8988T (cell line): ENCODE measurements at places on chromosomes 3 and 15.
A peak's percentile ranks its signal among the peaks of the same experiment; 100 is the strongest.

- DNase-seq: no peak
These were observed 64.0 kb downstream of the ITGB5 start for GRCh38 chr3:124823206-124823605.

DNA sequence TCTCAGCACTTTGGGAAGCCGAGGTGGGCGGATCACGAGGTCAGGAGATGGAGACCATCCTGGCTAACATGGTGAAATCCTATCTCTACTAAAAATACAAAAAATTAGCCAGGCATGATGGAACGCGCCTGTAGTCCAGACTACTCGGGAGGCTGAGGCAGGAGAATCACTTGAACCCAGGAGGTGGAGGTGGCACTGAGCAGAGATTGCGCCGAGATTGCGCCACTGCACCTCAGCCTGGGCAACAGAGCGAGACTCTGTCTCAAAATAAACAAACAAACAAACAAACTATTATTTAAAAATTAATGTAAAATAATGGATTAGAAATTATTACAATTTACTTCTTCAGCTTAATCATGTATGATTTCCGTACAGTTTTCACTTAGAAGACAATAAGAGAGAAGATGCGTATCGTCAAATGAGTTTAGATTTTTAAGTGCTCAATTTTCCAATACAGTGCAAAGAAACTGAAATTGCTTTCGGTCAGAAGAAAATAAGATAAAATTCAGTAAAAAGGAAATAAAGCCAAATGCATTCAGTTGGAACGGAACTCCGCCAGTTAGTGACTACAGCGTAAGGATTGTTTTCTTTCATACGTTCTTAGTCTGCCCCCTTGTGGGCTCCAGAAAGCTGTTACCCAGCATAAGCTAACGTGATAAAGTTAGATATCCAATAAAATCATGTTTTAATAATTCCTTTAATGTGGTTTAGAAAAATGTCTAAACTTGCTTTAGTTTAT, 24.8 kb downstream of the AADAC start:
- DNase-seq: peak; percentile 10

- no peak for DNase-seq
These were observed 32.4 kb downstream of the POC1A start for GRCh38 chr3:52121813-52122212.

- DNase-seq: no peak
These were observed 117.5 kb upstream of the CRBN start for GRCh38 chr3:3296979-3297381.

DNA sequence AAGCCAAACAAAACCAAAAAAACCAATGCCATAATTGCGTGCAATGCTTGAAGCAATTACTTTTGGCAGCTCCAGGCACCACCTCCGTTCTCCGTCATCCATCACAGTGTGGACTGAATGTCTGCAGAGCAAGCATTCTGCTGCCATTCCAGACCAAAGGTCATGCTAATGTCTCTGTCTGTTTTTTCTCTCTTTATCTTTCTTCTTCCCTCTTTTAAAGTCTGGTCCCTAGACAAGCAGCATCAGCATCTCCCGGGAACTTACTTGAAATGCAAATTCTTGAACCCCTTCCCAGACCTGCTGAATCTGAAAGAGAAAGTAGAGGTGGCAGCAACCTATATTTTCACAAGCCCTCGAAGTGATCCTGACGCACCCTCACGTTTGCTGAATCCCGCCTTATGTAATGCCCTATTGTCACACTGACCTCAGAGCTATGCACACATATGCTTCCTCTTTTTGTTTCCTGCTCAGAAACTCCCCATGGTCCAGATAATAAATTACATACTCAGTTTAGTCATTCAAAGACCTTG, 297.3 kb upstream of the PROK2 start:
- no peak for DNase-seq

- DNase-seq: no peak
These were observed 329.4 kb downstream of the TBC1D5 start for GRCh38 chr3:17412950-17413530.

GRCh38 chr3:48949376-48949717, 30.7 kb downstream of the ARIH2 start:
- DNase-seq: no peak

- DNase-seq: no peak
These were observed 24.2 kb downstream of the PIAS1 start for GRCh38 chr15:68078365-68078764.

DNA sequence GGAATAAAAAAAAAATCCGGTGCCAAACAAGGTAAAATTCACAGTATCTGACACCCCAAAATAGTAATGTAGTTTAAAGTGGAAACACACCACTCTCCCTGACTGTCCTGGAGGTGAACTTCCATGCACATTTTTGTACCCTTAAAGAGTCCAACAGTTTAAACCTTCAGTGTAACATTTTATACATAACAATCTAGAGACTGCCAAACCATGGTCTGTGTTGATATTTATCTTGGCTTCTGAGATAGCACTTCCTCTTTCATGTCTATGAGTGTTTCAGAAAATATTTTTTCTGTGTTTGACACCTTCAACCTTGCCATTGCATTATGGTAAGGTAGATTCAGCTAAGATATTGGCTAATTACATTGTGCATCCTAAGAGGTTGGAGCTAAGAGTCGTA, 13.9 kb downstream of the TMEM45A start:
- DNase-seq: no peak

DNA sequence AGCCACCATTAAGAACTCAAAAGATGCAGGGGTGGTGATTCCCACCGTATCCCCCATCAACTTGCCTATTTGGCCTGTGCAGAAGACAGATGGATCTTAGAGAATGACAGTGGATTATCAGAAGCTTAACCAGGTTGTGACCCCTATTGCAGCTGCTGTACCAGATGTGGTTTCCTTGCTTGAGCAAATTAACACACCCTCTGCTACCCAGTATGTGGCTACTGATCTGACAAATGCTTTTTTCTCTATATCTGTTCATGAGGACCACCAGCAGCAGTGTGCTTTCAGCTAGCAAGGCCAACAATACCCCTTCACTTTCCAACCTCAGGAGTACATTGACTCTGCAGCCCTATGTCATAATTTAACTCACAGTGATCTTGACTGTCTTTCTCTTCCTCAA, 8.6 kb upstream of the MCF2L2 start:
- DNase-seq: no peak

- DNase-seq: no peak
These were observed 204.1 kb downstream of the STXBP5L start for GRCh38 chr3:121111914-121112612.

DNA sequence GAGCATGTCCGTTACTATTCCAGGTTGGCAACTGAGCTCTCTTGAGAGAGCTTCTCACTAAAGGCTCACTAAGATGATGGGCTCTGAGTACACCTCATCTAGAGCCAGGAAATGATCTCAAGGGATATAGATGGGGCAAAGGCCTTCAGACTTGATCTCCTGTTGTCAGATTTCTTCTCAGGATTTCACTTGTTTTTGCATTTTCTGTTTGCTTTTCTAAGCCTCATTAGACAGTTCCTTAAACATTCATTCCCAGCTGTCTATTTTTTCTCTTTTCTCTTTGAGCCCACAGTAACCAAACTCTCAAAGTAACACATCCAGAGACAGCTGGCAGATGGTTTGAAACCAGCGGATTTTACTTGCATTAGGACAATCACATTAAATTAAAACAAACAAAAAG, 28.4 kb upstream of the ARL8B start:
- no peak for DNase-seq

GRCh38 chr3:128504533-128504915, 11.5 kb upstream of the GATA2 start:
- DNase-seq: no peak

DNA sequence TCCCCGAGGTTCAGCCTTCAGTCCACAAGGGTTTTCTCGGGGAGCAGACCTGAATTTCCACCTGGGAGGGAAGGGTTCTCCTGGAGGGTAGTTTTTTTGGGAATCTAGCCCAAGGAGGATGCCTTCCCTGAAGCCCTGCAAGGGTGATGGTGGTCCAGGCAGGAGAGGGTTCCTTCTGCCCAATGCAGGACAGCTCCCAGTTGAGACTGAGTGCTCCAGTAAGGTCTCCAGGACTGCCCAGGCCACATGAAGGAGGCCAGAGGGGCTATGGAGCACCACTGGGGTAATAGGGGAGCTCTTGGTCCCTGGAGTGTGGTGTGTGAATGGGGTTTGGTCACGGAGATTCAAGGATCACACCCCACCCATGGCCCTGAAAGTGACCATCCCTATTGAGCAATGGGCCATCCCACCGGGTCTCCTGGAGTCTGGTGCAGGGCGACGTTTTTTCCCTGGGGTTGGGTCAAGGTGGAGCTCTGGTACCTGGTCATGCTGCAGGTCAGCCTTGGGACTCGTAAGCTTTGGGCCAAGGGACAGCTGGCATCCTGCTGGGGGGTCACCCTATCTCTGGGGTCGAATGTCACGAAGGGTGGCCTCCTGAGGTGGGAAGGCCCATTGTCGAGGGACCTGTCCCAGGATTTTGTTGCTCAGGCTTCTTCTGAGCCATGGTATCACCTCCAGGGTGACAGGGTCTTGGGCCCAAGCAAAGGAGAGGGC, 196.5 kb downstream of the UBE3A start:
- no peak for DNase-seq

GRCh38 chr3:167750272-167750971, 14.9 kb downstream of the SERPINI1 start:
- DNase-seq: no peak

DNA sequence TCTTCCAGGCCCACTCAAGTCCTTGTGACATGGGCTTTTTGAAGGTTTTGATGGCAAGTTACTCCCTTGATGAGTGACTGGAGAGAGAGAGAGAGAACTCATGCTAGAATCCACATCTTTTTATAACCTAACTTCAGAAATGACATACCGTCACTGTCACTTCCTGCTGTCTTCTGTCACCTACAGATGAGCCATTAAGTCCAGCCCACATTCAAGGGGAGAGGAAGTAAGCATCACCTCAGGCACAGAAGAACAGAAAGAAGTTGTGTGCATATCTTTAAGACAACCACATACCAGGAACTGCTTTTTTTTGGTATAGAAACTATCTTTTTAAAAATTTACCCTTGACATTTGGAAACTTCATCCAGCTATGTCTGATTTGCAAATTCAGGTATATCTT, 16.6 kb upstream of the TXNRD3 start:
- DNase-seq: no peak

- no peak for DNase-seq
These were observed 2.8 kb downstream of the APOD start for GRCh38 chr3:195580744-195581443.

- DNase-seq: no peak
These were observed 17.0 kb upstream of the DNAJC19 start for GRCh38 chr3:181006541-181006940.
